C1 segment of cervical spinal cord (tissue), 14 donors: ENCODE measurements at places on chromosomes 4 and X.
A peak's percentile ranks its signal among the peaks of the same experiment; 100 is the strongest.

DNA sequence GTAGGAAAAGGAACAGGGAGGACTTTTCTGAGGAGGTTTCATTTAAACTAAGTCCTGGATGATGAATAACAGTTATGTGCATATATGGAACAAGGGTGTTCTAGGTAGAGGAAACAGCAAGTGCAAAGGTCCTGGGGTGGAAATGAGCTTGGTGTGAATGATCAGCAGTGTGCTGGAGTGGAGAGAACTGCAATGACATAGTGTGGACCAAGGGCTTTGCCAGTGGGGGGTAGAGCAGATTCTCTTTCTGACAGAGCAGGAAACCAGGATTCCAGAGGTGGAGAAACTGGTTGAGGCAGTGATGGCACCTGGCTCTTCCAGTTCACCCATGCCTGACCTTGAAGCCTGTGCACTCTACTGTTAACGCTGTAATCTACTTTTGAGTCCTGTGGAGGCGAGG lies 1.7 kb downstream of the PPP1R3F start:
- DNase-seq = no peak

DNA sequence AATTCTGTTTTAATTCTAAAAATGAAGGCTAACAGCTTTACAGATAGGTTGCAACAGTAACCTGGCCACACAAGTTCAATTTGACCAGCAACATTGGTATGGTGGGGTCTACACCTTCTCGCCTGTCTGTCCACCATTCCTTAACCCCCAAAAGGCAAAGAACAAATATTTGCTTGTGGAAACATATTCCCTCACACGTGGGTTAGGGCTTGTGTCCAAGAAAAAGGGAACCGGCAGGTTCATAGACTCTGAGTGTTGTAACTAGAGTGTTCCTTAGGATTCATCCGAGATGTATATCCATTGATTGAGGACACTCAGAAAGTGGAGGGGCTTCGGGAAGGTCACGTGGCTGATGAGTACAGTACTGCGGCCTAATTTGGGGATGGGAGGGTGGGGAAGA lies 54.1 kb downstream of the C4orf51 start:
- DNase-seq = no peak

DNA sequence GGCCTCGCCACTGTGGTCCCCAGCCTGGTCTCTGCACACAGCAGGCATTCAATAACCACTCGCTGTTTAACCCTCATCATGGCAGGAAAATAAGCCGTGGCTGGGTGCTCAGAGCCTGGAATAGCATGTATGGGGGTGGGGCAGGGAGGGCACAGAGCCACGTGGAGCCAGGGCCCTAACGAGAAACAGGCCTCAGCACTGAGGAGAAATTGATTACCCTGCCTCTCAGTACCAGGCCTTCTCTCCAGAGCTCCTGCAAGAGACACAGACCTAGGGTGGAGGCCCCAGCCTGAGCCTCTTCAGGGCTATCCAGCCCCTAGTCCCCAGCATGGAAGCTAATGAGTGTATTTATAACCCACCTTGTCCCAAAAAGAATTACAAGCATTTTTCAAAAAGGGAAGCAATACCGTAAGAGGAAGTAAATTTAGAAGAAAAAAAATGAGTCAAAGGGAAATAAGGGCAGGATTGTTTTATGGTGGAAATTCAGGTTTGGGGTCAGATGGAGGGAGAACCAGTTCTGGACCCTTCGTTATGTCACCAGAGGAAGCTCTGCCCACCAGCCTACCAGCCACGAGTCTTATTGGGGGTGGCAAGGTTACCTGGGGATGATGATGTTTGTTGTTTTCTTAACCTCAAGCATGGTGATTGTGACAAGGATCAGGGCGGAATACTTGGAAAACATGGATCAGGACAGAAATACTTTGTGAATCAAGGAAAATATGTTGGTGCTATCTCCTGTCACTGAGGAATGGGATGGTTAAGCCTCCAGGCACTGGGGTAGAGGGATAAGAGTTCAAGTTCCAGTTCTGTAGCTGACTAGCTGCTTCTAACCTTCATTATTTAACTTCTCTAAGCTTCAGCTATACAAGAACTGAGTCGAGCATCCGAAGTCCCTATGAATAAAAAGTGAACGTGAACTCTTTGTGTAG lies 101.9 kb upstream of the RBPJ start:
- peak; percentile 40 for DNase-seq

DNA sequence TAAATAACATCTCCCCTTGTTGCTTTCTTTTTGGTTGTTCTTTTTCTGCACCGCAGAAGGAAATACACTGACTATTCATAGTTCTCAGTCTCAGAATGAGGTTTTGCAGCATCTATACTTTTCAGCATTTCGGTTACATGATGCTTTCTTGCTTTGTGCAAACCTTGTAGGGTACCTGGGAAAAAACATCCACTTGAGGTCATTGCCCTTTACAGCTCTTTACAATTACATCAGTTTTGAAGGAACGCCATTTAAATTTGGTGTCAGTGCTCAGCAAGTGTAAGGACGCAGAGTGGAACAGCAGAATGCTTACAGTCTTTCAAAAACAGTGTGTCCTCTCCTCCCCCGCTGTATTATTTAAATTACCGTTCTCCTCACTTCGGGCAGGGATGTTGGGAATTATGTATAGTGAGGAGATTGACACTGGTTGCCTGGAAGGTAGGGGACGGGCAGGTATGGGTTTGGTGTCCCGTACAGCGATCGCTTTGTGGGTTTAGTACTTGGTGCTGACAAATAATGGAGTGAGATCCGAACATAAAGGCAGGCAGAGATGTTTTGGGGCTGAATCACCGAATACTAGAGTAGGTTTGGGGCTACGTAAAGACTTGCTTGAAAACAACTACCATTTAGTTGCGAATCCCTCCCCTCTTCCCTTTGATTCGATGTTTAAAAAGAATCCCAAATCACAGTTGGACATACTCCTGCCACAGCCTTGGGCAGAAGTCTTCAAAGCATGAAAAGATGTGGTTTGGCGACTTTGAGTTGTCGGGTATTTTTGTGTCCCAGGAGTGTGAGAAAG lies 2.0 kb upstream of the NKX3-2 start:
- no peak for DNase-seq

GRCh38 chrX:19747652-19748610 lies 139.5 kb downstream of the SH3KBP1 start:
- no peak for DNase-seq

GRCh38 chrX:29746326-29746725 lies 469.0 kb upstream of the MAGEB2 start:
- no peak for DNase-seq
